ENCODE measurements at places on chromosomes 6 and 20. TPM values are rescaled to one million over a fixed set of nuclear protein-coding genes. Genes with fewer than 3 reads are reported as not detected.

Gene ESR1
- polyA plus RNA-seq: not detected

DNA sequence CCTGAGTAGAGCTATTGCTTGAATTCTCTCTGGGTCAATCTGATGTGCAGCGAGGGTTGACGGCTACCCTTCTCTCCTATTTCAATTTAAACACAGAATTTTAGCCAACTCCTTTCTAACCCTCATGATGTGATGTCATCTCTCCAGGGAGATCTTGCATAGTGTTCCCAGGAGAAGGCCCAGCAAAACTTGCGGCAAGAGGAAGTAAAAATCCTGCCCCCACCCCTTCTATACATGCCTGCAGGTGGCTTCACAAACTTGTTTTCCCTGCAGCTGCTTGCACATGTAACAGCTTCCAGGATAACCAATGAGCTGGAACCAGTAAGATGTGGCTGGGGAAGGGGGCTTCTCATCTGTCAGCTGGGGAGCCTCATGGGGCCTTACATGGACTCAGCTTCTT lies 169.3 kb upstream of the CDH4 start:
- H3K4me3 ChIP-seq: no peak overlapping the region
- no peak overlapping the region for H3K27ac ChIP-seq
- no peaks in the 10 kb centered on the region for H3K36me3 ChIP-seq
- no peaks in the 10 kb centered on the region for H3K4me1 ChIP-seq
- no peaks in the 10 kb centered on the region for H3K27me3 ChIP-seq

GRCh38 chr6:121435444-121436069 lies at the start of gene GJA1:
GJA1 (plus strand) TSS chr6:121435646; CDS start chr6:121446848, 11,202 bp downstream.
- H3K36me3 ChIP-seq: no peaks in the 10 kb centered on the region
- H3K27ac ChIP-seq: peak within 1 kb of the TSS; percentile 89
- peaks cover 4% of the 10 kb centered on the region for H3K4me1 ChIP-seq
- H3K27me3 ChIP-seq: no peaks in the 10 kb centered on the region
- H3K4me3 ChIP-seq: peak within 1 kb of the TSS; percentile 58

DNA sequence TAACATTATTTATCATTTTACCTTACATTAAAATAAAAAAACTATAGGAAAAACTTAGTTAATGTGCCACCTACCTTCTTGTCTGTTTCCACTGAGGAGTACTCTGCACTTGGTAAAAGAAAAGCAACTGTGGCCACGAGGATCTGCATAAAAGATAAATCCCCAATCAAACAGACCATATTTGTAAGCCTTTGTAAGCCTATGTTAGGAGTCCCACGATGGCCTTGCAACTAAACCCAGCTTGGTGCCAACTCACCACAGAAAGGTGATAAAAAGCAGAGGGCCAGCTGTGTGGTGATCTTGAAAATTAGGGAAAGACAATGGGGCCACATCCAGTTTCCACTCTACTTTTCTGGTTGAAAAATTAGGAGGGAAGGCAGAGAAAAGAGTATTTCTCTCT lies 156.9 kb downstream of the INSM1 start:
- H3K36me3 ChIP-seq: no peaks in the 10 kb centered on the region
- H3K4me3 ChIP-seq: no peak overlapping the region
- DNase-seq: no peak
- no peak overlapping the region for H3K27ac ChIP-seq

Gene ARMH2
- not detected for polyA plus RNA-seq

DNA sequence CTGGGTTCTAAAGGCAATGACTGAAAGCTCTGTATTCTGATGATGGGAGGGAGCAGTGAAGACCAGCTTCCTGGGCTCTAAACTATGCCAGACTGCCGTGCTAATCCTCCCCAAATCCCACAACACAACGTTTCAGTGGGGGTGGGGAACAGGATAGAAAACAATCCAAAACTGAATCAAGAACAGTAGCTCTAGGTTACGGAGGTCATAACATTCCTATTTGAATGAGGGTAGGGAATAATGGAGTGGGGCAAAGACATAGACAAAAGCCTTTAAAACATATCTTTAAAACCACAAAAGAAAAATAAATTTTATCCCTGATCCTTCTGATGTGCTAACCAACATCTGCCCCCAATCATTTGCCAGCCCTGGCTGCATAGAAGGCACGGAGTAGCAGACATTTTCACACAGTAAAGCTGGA lies 7.8 kb downstream of the USP49 start:
- H3K27ac ChIP-seq: no peak overlapping the region
- H3K36me3 ChIP-seq: 0 out of 2 replicates have a peak, but pooled peaks cover 2% of the 10 kb centered on the region
- H3K4me3 ChIP-seq: no peak overlapping the region
- H3K4me1 ChIP-seq: no peaks in the 10 kb centered on the region

DNA sequence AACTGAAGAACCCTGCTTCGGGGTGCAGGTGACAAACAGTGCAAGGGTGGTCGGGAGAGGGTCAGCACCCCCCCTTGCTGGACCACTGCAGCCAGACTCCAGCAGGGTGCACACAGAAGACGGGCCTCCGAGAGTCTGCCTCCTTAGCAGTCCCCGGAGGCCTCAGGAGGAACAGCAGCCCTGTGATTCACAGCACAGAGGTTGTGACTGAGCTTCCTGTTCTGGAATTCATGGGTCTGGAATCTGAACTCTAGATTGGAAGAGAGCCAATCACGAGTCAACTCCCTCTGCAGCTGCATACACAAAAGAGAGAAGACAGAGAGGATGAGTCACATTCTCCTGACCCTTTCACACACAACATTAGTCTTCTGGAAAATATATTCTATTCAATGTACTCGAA lies 249.0 kb upstream of the OPRM1 start:
- no peak overlapping the region for H3K4me3 ChIP-seq
- H3K27me3 ChIP-seq: no peaks in the 10 kb centered on the region
- peak; percentile 20 for DNase-seq

Gene BMP6
- polyA plus RNA-seq: not detected

DNA sequence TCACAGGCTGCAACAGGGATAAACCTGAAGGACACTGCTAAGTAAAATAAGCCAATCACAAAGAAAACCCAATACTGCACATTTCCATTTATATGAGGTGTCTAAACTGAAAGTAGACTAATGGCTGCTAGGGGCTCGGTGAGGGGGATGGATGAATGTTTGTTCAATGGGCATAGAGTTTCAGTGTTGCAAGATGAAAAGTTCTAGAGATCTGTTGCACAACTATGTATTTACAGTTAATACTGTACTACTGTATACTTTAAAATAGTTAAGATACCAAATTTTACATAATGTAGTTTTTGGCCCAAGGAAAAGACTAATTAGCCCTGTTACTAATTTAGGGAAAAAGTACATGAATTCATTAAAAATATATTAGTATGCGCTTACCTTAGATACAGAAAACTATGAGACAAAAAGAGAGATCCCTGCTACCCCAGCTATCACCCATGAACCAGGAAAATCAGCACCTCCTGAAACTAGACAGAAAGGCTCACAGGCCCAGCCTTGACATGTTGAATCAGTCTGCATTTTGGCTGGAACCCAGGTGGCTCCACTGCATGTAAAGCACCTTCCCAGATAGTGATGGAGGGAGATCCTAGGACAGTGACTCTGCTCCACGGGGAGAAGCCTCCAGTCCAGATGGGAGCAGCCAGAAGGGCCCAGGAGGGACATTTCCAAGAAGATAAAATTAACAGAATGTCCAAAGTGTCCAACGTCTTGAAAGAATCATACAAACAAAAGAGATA lies 16.1 kb downstream of the HLA-F start:
- no peaks in the 10 kb centered on the region for H3K4me1 ChIP-seq
- no peak overlapping the region for H3K4me3 ChIP-seq
- DNase-seq: no peak

- peaks cover 6% of the 10 kb centered on the region for H3K4me1 ChIP-seq
- no peaks in the 10 kb centered on the region for H3K27me3 ChIP-seq
- H3K4me3 ChIP-seq: no peak overlapping the region
- no peaks in the 10 kb centered on the region for H3K36me3 ChIP-seq
- no peak for DNase-seq
Observed at GRCh38 chr20:835608-836045, 2.1 kb downstream of the FAM110A start.

DNA sequence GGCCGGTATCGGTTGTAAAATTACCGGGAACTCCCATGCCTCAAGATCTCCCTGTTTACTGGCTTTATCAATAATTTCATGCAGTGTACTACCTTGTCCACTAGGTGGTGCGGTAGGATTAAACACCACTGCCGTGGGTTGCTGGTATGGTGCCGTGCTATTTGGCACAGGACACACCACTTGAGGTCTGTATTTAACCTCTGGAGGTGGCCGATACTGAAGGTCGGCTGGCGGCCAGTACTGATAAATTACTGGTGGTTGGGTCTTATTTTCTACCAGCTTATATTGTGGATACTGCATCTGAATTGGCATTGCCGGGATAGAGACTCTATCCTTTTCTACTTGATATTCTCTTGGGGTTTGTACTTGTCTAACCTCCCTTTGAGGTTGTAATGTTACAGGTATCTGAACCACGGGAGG lies 14.3 kb upstream of the PTCRA start:
- H3K27me3 ChIP-seq: no peaks in the 10 kb centered on the region
- H3K4me3 ChIP-seq: no peak overlapping the region
- no peaks in the 10 kb centered on the region for H3K4me1 ChIP-seq
- peak; percentile 72 for DNase-seq

DNA sequence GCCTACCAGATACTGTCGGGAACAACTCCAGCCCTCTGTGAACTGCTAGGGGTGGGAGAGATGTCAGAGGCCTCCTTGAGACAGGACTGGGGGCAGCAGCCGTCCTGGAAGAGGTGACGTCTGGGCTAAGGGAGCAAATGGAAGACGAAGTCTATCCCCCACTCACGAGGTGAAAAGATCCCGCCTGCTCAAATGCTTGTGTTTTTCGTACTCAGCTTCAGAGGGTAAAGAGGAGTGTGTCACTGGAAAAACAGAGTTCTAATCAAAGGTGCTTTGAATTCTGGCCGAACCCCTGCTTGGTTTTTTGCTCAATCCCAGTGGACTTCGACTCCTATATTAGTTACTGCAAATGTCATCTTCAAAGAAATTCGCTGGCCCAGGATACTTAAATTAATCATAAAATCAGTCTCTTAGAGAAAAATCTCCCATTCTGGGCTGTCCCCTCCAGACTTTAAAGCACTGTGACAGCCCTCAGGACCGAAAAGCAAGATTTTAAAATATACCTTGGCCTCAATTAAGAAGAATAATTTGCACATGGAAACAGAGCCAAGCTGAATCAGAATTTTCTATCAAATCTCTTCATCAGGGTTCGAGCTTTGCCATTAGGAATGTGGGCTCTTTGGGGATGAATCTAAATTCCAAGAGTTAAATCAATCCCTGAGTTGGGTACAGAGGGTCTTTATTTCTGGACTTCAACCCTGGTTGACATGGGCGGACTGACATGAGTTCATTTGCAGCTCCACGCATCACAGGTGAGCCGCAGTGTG lies 61.8 kb upstream of the AFDN start:
- no peak overlapping the region for H3K4me3 ChIP-seq
- no peak for DNase-seq
- no peaks in the 10 kb centered on the region for H3K27me3 ChIP-seq
- H3K4me1 ChIP-seq: no peaks in the 10 kb centered on the region

Gene PEDS1
- polyA plus RNA-seq: 18.4 TPM

Gene SERPINB6
- polyA plus RNA-seq: 111 TPM

DNA sequence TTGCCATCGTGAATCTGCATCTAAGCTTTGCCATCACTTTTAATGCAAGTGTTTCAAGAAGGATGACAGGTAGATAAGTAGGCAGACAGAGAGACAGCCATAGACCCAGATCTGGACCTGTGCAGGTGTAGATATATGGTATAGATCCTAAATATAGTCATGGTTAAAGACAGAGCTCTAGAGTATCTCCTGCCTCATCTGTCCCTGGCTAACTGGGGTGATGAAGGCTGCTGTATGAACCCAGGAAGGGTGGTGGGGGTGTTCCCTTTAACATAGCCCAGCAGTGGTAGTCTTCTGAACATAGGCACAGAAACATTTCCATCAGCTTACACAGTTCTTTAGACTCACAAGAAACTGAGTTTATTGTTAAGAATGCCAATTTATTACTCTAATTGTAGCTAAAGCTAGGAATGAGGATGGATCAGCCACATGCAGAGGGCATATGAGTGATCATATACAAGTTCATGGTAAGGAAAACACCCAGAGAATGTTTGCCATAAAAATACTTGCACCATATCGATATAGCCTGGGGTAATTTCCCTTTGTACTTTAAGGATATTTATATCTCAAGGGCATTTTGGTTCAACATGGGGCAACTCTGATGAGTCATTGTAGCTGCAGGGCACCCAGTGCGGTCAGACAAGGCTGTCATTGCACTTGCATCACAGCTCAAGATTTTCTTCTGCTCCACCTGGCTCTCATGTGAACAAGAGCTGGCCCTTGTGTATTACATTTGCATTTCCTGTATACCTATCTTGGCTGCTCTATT lies 587.2 kb downstream of the EPM2A start:
- H3K27me3 ChIP-seq: no peaks in the 10 kb centered on the region
- no peak for DNase-seq
- H3K36me3 ChIP-seq: no peaks in the 10 kb centered on the region
- H3K27ac ChIP-seq: no peak overlapping the region
- H3K4me3 ChIP-seq: no peak overlapping the region

Gene BMP2
- polyA plus RNA-seq: 0.25 TPM

- H3K4me3 ChIP-seq: no peak overlapping the region
- H3K36me3 ChIP-seq: no peaks in the 10 kb centered on the region
- no peaks in the 10 kb centered on the region for H3K27me3 ChIP-seq
- H3K27ac ChIP-seq: no peak overlapping the region
- no peak for DNase-seq
Observed at GRCh38 chr6:7621761-7622160, 31.8 kb downstream of the SNRNP48 start.

Gene B3GAT2
- 0.02 TPM for polyA plus RNA-seq

DNA sequence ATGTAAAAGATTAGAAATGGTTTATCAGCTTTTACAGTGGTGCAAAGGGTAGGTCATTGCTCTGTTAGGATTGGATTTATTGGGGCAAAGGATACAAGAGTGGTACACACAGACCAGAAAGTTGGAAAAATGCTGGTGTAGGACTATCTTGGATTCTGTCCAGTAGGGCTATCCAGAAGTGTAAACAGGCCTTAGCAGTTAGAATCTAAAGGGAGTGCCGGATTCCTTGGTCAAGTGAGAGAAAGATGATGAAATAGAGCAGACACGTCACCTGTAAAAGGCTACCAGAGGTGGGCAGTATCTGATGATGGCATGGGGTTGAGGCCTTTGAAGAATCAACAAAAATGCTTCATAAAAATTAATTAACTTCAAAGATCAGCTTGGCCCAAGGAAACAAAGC lies 975.9 kb downstream of the KIF16B start:
- no peaks in the 10 kb centered on the region for H3K36me3 ChIP-seq
- H3K4me1 ChIP-seq: no peaks in the 10 kb centered on the region
- DNase-seq: no peak
- H3K27ac ChIP-seq: no peak overlapping the region
- no peaks in the 10 kb centered on the region for H3K27me3 ChIP-seq

DNA sequence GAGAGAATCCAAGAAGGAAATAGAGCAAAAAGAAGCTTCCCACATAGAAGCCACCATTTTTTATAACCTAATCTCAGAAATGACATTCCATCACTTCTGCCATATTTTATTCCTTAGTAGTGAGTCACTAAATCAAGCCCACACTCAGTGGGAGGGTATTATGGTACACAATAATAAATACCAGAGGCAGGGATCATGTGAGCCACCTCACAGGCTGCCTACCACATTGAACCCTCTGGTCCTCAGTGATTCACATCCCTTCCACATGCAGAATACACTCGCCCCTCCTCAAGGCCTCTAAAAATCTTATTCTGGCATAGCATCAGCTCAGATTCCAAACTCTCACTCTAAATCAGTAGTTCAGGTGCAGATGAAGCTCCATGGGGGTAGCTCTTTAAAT lies 49.4 kb downstream of the TMC2 start:
- no peaks in the 10 kb centered on the region for H3K36me3 ChIP-seq
- no peaks in the 10 kb centered on the region for H3K4me1 ChIP-seq
- H3K4me3 ChIP-seq: no peak overlapping the region
- no peak for DNase-seq

Gene RBM24
- polyA plus RNA-seq: 0.20 TPM

Gene EMILIN3
- 0.02 TPM for polyA plus RNA-seq

Gene KHDC1L
- 0.16 TPM for polyA plus RNA-seq
